ENCODE measurements at places on chromosomes 2 and 18.

DNA sequence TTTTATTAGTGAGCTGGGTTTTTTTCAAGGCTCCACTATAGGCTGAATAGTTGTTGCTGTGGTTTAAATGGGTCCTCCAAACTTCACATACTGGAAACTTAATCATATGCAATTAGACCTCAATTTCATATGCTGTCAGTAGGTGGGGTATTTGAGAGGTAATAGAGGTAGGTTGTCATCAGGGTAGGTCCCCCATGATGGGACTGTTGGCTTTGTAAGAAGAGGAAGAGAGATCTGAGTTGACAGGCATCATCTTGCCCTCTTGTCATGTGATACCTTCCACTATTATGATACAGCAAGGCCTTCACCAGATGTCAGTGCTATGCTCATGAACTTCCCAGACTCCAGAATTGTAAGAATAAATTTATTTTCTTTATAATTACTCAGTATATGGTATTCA, 819.4 kb downstream of the LRP1B start:
- no peak for DNase-seq

GRCh38 chr2:35339211-35339610, 1016.4 kb upstream of the CRIM1 start:
- DNase-seq, result no peak

DNA sequence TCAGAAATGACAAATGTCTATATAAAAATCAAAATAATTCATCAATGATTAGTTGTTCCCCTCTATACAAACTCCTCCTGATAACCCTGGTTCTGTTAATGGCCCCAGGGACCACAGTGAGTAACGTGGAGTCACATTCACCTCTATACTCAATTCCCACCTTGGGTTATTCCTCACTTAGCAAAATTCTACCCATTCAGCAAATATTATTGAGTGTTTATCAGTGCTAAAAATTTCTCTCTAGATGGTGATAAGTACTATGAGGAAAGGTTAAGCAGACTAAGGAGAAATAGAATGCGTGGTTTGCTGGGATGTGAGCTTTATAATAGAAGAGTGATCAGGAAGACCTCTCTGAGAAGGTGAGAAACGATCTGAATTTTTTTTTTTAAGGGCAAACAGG, 1124.5 kb downstream of the BCL11A start:
- no peak for DNase-seq

DNA sequence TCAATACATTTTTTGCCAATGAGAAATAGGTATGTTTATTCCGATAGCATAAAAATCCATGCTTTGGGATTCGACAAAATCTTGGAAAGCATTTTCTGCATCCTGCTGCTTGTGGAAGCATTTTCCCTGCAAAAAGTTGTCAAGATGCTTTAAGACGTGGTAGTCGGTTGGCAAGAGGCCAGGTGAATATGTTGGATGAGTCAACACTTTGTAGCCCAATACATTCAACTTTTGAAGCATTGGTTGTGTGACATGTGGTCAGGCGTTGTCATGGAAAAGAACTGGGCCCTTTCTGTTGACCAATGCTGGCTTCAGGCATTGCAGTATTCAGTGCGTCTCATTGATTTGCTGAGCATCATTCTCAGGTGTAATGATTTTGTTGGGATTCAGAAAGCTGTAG, 764.5 kb downstream of the TRIB2 start:
- no peak for DNase-seq

DNA sequence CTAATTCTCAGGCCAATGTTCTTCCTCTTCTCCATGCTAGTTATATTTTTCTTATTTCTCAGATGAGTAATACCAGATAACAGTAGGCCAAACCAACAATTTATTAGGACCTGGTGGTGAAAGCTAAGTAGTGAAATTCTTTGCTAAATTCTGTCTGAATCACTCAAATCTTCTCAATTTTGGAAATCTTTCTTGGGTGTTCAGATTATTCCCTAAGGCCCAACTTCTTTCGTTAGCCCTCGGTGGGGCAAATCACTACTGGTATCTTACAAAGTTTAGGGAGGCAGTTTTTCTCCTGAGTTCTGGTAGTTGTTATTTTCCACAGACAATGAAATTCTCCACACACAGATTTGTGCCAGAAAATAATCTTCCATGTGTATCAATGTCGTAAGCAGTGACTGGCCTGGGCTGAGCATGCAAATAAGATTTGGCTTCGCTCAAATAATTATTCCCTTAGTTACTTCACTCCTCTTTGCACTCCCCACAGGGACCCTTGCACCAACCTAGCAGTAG, 443.5 kb upstream of the SLC14A2 start:
- DNase-seq, result no peak

GRCh38 chr2:167939514-167940345, 307.7 kb downstream of the STK39 start:
- no peak for DNase-seq

- no peak for DNase-seq
These were observed 189.5 kb downstream of the DOK6 start for GRCh38 chr18:69590150-69590549.

- no peak for DNase-seq
These were observed 980 bp downstream of the SLC4A3 start for GRCh38 chr2:219628235-219628985.

- DNase-seq, result no peak
These were observed 24.2 kb downstream of the TMEM18 start for GRCh38 chr2:652881-653480.

DNA sequence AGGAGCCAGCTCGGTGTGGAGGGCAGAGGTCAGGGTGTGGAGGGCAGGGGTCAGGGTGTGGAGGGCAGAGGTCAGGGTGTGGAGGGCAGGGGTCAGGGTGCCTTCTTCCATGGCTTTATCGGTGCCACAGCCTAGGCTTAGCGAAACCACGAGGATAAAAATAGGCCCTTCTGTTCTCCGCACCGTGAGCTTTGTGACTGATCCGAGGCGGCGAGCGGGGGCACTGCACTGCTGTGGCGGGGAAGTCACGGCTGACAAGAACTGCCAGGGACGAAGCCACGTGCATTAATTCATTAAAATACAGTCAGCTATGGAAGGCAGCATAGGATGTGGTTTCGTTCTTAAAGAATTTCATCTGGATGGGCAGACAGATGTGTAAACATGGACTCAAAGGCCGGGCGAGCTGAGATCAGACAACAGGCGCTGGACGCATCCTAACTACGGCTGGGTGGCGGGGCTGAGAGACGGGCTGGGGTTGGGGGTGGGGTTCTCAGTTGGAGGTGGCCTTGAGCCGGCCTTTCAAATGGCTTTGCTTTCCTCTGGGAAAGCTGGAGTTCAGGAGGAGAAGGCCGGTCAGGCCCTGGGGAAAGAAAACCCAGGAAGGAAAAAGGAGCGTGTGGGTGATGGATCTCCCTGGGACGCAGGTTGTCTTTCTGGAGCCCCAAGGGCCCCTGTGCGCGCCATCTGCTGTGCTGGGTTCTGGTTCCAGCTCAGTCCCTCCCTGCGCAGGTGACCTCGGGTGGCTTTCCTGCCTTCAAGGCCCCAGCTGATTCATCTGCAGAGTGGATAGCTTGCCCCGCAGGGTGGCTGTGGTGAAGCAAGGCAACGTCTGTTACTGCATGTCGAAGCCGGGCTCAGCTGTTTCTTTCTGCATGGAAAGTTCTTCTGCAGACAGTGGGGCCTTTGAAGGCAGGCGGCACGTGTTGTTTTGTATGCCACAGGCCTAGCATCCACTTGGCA, 958 bp upstream of the ALLC start:
- peak; percentile 59 for DNase-seq

GRCh38 chr2:100142393-100142792, at the start of gene AFF3:
Gene AFF3 (minus strand): TSS chr2:100142590. CDS start chr2:100104454, 38,136 bp downstream.
- no peak for DNase-seq

DNA sequence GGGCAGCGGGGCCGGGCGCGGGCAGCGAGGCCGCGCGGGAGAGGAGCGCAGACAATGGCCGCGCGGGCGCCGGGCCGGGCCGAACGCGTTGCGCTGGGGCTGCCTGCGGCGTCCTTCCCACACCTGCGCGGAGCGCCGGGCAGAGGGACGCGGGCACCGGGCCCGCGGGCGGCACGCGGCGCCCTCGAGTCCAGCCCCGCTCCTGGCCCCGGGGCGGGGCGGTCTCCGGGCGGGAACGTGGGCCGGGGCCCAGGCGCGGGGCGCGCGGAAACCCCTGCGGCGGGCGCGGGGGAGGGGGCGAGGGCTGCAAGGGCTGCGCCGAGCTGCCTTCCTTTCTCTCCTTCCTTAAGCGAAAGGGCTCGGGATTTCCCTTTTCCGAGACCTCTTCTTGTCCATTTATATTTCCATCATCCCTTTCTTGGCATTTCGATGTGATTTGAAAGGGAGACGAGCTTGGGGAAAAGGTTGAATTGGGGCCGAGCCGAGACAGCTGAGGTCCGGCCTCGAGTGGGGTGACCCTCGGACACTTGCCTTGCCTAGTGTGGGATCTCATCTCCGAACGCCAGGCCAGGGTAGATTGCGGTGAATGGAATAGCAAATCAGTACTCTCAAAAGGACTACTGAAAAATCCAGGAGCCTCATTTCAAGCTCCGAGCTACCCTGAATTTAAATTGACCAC, 676 bp downstream of the KLHL23 start:
- DNase-seq, result peak; percentile 22

DNA sequence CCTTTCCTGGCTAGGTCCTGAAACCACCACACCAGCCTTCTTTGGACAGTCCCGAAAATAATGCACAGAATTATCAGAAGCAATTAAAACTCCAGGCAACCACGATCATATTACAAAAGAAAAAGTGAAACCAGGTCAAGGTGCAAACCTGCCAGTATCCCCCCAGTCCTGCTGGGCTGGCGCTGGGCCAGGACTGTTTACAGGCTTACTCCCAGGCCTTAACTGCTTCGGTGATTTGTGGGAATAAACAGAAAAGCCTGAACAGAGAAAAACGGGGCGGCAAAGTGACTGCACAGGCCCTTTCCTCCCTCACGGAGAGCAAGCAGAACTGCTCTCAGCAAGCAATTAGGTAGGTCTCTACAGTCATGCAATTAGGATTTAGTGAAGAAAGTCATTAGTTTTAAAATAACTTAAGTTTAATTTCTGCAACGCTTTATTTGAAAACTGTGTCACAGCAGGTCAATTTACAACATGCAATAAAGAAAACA, 1.3 kb downstream of the HDAC4 start:
- peak; percentile 59 for DNase-seq

DNA sequence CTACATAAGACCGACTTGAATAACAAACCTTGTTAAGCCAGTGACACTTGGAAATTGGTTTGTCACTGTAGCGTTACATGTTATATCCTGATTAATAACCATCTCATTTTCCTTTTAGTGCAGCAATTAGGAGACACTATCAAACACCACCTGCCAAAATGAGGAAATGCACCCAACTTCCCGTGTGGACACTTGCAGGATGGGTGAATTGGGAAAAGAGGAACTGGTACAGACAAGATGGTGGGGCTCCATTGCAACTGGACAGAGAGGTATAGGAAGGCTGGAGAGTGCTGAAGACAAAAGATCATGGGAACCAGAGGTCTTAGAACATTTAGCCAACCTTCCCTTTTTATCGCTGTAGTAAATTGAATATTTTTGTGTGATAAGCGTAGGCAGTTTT, 816.3 kb upstream of the HS6ST1 start:
- no peak for DNase-seq

GRCh38 chr2:209946539-209946938, 55.9 kb upstream of the RPE start:
- DNase-seq, result no peak

DNA sequence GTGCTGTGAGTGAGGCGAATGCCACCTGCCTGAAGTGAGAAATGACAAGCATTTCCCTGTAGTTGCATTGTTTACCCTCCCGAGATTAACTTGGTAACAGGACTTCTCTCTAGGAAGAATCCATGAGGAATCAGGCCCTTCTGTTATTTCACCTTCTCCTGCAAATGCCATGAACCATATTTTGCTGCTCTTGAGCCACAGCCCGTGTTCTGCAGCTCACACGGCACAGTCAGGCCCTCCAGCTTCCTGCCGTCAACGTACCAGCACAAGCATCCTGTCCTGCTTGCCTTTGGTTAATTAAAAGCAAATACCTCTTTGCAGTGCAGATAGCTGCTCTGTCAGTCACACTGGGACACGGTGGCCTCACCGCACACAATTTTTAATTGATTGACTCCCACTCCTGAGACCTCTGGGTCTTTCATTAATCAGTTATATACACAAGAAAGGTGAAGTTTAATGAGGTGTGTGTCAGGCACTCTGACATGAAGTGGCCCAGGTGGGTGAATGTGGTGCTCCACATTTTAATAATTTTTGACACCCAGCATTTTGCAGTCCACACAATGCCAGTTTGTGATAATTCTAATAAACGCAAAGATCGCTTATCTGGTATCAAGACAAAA, 95.3 kb upstream of the ASB18 start:
- no peak for DNase-seq

DNA sequence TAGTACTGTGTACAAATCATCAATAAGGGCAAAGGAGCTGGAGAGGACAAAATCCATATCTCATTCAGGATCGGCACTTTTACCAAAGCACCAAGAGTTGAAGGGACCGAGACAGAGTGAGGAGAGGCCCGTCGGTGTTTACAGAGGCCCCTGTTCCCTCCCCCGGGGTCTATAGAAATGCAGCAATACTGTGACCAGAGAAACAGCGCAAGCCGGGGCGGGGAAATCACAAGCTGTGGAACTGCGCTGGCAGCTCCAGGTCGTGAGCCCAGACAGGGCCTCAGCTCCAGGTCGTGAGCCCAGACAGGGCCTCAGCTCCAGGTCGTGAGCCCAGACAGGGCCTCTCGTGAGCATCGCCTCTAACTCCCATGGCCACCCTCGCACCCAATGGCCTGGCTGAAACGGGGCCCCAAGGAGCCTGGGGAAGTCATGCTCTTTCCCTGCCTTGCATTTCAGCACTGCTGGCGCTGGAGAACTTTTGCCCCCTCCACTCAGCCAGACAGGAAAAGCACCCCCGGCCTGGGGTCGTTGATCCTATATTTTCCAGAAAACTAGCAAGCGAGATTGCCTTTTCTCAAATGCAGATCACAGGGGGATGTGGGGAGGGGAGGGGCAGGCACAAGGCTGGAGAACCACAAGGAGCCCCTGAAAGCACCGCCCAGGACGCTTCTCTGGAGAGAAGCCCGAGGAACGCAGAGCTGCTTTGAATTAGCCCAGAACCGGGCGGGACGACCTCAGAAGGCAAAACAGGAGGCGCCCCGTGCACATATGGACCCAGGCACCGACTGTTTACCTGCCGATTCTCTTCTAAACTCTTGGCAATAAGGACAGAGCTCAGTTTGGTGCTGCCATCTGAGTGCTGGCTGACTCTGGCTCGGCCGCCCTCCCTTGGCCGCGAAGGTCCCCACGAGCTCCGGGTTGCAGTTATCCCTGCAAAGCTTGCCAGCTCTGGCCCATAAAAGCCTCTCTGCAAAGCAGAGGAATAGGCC, 223.7 kb downstream of the ACKR3 start:
- no peak for DNase-seq

- peak; percentile 31 for DNase-seq
These were observed 42.8 kb upstream of the GALR1 start for GRCh38 chr18:77206676-77207374.

DNA sequence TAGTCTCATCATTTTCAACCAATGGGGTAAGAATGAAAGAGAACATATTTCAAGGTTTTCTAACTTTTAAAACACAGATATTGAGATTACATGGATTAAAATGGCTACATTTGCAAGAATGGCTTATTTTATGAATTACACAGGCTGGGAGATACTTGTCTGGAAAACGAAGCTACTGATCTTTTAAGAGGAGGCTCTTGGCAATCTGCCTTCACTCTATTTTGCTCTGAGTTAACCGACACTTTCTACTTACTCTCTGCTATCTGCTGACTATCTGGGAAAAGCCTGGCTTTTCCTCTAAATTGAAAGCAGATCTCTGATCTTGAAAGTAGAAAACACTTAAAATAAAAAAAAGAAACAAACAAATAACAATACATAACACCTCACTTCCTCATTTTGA, 325.4 kb upstream of the LINC00305 start:
- DNase-seq, result peak; percentile 3

- no peak for DNase-seq
These were observed 72.2 kb downstream of the XRCC5 start for GRCh38 chr2:216181351-216181750.

- no peak for DNase-seq
These were observed 15.6 kb upstream of the GPBAR1 start for GRCh38 chr2:218245214-218245613.
